ENCODE measurements at places on chromosomes 5 and 9.
A peak's percentile ranks its signal among the peaks of the same experiment; 100 is the strongest.

DNA sequence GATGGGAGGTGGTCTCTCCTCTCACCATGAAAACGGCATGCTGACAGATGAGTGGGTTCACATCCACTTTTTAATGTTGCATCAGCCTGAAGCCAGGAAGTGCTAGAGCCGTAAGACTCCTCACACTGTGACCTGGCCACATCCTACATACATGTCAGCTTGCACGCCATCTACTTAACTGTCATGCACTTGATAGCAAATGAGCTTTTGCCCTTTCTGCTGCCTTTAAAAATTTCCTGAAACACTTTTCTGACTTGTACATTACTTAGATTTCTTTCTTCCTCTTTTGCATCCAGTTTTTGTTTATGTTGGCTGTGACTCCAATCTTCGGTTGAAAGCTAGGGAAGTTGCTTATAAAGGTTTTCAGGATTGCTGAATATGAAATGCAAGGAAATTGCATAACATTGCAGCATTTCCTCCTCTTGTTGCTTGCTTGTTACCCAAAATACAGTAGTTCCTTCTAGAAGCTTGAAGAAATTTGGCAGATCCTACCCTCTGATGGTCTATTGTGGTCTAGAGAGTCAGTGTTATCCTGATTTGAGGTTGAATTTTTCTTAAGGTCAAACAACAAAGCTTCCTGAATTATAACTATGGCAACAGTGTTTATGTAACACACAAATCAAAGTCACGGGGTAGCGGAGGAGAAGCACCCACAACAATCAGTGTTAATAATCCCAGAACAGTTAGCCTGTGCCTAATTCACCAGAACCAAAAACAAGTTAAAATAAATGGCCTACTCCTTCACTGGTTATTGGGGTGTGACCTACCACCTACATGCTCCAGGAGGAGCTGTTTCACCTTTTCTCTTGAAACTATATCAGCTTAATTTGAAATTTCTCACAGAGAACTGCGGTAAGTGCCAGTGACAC lies 232.5 kb downstream of the ARHGAP26 start:
- DNase-seq, result peak; percentile 83

DNA sequence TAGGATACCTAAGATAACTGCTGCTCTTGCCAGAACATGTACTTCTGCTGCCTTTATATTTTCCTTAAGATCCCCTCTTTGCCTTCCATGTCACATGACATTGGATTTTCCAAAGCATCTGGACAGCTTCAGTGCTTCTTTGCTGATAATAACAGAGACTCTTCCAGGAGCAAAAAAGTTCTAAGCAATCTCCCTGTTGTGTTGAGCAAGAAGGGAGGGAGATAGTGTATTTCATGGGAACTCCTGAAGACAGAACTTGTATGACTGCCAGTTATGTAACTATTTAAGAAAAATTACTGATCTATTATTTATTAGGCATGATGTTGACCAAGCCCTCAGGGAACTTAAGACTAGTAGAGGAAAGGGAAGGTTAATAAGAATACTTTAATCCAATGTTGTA lies 454.7 kb downstream of the SPATA31D1 start:
- no peak for DNase-seq

DNA sequence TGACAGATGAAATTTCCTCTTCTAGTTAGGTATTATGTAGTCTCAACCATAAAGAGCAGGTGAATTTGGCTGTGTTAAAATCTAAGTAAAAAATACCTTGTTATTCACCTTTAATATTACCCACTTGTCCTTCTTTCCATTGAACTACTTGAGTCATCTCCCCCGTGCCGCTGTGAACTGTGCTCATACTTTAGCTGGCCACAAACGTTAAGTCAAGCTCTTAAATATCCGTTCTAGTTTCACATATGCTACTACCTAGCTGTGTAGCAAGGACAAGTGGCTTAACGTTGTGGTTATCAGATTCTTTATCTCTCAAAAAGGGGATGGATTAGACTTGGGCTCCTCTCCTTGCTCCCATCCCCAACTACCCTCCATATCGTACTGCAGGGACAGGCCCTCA lies 110.4 kb downstream of the EFNA5 start:
- no peak for DNase-seq

DNA sequence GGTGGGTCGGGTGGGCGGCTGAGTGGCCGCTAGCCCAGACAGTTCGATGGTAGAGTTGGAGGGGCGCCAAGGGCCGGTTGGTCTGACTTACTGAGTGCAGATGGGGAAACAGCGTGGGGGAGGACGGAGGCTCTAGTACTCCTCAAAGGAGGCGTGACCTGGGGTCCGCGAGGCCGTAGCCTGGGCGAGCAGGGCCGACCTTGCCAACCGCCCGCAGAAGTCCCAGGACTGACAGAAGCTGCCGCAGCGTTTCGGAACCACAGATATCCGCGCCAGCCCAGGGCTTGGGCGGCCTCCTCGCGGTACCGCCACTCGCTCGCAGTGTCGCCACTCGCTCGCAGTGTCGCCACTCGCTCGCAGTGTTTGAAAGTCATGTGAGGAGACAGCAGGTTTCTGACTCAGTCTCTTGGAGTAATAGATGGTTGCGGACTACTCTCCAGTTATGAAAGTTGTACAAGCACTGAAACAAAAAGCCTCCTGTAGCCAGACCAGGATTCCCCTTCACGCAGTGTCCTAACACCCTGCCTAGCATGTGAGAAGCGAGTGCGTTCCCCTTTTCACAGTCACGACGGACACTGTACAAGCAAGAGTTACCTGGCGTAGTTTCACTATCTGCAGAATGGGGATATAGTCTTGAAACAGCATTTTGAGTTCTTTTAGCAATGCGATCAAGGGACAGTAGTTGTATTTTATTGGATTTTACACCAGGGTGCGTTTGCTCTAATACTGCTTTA lies 674 bp downstream of the TMEM38B start:
- peak; percentile 47 for DNase-seq

- no peak for DNase-seq
Observed at GRCh38 chr9:95091601-95092261, 225.8 kb downstream of the FANCC start.

DNA sequence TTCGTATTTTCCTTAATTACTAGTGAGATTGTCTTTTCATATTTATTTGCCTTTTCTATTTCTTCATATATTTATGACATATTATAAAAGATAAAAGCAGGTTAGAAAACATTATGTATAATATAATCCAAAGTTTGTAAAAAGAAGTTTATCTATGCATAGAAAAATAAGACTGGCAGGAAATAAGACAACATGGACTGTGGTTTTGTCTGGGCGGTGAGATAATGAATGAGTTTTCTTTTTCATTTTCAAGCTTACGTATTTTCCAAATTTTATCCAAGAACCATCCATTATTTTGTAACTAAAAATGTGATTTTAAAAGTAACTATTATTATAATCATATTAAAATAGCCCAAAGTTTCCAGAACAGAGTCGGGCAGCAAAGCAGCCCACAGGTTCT lies 109.8 kb upstream of the MVB12B start:
- no peak for DNase-seq

DNA sequence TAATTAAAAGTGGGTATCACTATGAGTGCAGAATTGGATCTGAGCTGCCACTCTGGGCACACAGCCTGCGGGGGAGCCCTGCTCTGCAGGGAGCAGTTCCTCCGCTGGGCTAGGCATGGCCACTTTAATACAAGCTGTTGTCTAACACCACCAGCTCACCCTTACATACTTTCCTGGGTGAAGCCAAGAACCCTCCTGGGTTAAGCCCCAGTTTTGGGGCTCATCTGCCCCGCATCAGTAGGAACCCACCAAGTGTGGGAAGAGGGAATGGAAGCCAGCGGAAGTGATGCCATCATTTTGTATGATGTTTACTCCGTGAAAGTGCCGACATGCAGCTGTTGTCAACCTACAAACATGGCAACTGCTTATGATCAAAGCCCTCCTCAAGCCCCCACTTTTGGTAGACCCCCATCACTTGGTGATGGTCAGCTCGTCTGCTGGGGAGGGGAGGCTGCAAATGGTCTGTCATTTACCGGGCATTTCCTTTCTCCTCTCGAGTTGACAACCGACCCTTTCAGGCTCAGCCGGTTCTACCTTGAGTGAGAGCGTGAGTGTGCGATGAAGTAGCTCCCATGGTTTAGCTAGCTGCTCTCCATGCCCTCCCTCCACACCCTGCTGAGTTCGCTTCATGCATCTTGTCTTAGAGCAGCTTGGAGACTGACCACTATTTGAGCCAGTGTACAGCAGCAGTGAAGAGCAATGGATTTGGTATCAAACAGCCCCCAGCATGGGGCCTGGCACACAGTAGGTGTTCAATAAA lies 95.3 kb upstream of the IER5L start:
- DNase-seq, result no peak

GRCh38 chr9:12934545-12935272 lies 159.9 kb downstream of the LURAP1L start:
- DNase-seq, result no peak

GRCh38 chr5:36450229-36451014 lies 148.7 kb upstream of the RANBP3L start:
- no peak for DNase-seq

DNA sequence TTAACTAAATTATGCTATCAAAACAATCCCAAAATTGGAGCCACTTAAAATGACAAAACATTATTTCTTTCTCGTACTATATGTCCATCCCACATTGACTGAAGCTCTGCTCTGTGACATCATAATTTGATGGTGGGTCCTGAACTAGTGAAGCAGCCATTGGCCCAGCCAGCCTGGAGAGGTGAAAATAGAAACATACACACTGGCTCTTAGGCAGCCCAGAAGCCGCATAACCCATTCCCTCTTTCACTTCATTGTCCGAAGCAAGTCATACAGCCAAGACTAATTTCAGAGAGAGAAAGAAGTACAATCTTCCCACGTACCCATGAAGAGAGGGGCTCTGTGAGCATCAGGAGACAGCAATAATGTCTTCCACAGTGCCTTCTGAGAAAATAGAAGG lies 342.5 kb downstream of the NFIB start:
- no peak for DNase-seq

DNA sequence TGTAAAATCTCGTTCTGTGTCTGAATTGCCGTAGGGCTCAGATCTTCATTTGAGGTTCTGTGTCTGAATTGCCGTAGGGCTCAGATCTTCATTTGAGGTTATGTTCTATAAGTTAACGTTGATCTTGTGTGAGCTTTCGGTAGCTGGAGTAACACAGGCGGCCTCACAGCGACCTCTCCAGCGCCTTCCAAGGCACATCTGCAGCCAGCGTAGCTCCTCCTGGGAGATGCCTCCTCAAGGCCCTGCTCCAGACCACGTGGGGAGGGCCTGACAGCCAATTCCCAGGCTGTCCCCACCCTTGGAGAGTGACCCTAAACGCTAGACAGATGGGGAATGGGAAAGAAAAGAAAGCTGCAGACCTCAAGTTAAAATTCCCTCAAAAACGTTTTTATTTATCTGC lies 8.7 kb upstream of the AHRR start:
- no peak for DNase-seq

GRCh38 chr5:114314061-114314460 lies 47.8 kb upstream of the KCNN2 start:
- DNase-seq, result no peak

DNA sequence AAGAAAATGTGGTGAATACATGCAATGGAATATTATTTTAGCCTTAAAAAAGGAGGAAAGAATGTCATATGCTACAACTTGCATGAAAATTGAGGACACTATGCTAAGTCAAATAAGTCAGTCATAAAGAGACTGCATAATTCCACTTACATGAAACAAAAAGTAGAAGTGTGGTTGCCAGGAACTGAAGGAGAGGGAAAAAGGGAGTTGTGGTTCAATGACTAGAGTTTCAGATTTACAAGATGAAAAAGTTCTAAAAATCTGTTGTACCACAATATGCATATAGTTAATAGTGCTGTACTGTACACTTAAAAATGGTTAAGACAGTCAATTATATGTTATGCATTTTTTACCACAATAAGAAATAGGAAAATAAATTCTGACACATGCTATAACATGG lies 95.4 kb downstream of the SLC44A1 start:
- no peak for DNase-seq

DNA sequence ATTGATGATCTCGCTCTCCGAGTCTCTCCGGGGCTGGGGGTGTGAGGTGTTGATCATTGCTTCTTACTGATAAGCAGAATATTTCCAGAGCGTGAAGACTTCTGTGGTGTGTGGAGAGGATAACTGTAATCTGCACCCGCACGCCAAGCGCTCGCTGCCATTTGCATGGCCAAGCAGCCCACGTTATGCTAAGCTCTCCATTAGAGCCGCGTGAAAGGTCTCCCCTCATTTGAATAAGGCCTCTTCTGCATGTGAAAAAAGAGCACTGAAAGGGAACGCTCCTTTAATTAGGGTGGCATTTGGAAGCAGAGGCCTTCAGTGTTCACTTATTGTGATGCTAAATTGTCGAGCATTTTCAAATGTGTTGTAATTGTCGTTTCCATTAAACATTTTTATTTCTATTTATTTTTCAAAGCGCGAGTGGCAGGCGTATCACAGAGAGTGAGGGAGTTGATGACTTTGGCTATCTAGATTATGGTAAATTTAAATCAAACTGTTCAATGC lies 163.6 kb upstream of the IRX2 start:
- DNase-seq, result no peak

GRCh38 chr9:13110766-13111417 lies 168.6 kb downstream of the MPDZ start:
- DNase-seq, result no peak

- no peak for DNase-seq
Observed at GRCh38 chr5:11239261-11240015, 478.4 kb upstream of the DAP start.

DNA sequence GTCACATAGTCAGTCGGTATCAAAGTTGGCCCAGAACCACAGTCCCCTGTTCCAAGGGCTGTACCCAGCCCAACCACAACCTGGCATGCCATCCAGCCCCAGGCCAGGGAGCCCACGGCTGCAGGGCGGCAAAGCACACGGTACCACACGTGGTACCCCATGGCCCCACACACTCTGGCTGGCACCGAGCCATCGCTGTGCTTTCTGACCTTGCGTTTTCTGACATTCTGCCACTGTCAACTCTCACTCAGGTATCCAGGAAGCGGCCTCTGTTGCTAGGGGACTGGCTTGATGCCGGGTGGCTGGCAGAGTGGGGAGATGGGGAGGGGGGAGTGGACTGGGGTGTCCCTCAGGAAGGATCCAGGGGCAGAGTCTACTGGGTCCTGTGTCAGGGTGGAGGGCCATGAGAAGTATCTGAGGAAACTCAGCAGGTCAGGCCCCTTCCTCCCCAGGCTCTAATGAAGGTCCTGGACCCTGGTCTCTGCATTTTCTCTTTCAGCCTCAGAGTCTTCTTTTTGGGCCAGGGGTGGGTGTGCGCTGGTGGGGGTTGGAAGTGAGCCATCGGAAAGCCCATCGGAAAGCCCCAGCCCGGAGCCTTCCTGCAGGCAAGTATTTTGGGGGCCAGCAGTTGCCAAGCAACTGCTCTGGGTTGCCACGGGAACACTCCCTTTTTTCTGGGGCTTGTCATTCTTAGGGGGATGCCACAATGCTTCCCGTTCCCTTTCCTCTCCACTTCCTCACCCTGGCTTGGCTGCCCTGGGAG lies 21.0 kb upstream of the RALGDS start:
- peak; percentile 93 for DNase-seq

GRCh38 chr9:133752739-133753446 lies 14.7 kb upstream of the SARDH start:
- no peak for DNase-seq
